ENCODE measurements at places on chromosomes 7 and 10.

GRCh38 chr10:131180740-131181415, 130.6 kb downstream of the TCERG1L start:
- no peak for DNase-seq

DNA sequence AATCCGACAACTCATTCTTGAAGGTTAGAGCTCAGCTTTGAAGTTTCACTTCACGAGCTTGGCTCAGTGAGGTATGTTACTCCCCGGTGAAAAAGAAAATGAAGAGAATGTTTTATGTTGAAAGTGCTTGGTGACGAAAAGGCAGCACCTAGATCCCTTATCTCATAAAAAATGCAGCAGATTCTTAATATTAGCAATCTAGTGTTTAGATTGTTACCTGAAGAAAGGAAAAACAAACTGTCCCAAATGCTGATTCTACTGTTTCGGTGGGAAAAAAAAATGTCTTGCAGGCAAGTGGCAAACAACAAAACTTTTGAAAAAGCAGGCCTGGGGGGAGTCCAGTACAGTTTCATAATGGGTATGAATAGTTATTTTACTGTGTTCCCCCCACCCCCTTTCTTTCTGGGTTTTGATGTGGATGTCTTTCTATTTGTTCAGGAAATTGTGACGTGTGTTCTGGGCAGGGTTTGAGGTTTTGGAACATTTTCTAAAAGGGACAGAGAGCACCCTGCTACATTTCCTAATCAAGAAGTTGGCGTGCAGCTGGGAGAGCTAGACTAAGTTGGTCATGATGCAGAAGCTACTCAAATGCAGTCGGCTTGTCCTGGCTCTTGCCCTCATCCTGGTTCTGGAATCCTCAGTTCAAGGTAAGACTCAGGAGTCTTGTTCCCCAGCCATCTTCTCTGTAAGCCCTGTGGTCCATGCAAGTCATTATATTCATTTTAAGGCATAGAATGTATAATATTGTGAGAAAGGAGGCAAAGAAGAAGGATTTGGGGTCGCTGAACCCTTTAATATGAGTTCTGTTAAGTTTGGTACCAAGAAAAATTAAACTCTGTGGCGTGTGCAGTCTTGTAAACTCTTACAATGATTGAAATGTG, at the start of gene SRGN:
TSS of gene SRGN (plus strand) at position 514 of the 881 bp plus-strand sequence. CDS start at position 569, 55 bp downstream.
- no peak for DNase-seq

GRCh38 chr10:60908031-60908430, 36.0 kb downstream of the RHOBTB1 start:
- DNase-seq = no peak

DNA sequence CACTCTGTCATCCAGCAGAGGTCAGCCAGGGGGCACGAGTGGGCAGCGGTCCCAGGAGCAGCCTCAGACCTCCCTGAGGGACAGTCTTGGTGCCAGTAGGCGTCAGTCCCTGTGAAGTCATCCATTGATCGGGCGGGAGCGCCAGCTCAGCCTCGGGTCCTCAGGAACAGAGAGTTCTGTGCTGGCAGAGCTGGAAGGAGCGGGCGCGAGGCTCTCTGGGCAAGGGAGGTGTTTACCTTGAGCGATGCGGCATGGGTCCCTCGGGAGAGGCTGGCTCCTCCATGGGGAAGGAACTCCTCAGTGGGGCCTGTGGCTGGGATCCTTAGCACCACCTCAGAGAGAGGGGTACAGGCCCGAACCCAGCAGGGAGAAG, 101.1 kb upstream of the PPIF start:
- no peak for DNase-seq

- peak; percentile 64 for DNase-seq
Measured at GRCh38 chr10:76111986-76112825, 680.8 kb downstream of the LRMDA start.

- DNase-seq = no peak
Measured at GRCh38 chr10:22042557-22043326, 39.2 kb upstream of the DNAJC1 start.

DNA sequence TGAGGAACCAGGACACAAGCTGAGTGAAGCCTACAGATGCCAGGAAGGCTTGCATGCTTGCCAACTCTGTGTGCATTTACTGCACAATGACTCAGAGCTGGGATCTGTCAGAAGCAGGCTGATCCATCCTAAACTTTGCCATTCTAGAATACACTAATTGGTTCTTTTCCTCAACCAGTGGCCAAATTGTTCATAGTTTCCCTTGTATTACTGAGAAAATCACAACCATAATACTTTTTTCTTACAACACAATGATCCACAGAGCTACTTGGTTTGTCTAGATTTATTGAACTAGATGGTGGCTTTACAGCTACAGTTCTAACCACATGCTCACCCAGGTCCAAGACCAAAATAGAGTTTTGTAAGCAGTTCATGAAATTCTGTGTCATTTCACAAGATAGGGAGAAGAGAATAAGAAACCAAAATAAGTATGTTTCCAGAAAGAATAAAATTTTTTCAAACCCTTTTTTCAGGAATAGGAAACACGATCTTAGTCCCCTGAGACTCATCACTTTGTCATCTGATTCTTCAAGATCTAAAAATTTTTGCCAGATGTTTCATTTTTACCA, 21.0 kb upstream of the LRRC17 start:
- peak; percentile 29 for DNase-seq

DNA sequence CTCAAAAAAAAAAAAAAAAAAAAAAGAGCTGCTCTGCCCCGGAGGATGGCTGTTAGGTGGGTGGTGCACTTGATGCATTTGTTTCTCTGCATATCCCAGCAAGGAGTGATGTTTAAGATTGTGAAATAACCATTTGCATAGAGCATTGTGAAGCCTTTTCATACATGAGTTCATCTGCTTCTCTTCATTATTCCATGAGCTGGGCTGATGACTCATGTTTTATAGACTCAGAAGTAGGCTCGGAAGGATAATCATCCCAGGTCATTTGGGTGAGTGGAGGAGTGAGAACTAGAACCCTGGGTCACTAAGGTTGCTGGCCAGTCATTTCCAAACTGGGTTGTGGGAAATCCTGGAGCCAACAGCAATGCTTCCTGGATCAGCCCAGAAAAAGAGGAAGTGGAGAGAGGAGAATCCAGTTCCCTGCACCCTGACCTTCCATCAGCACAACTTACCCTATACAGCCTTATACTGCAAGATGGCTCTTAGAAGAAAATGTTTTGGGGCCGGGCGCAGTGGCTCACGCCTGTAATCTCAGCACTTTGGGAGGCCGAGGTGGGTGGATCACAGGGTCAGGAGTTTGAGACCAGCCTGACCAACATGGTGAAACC, 45.3 kb downstream of the TACC2 start:
- DNase-seq = no peak

DNA sequence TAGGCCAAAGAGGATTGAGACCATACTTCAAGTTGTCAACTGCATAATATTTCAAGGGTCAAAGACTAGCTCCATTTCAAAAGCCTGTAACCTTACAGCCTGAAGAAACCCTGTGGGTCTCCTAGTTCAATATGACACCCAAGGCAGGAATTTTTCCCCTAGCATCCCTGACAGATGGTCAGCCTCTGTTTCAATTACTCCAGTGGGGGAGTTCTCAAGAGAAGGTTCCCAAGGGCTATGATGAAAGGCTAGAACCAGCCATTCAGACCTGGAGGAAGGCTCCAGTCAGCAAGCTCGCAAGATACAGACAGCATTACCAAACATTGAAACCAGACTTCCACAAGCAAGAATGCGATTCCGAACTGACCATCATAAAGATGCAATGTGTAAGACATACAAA, 1.6 kb downstream of the HTR7 start:
- peak; percentile 16 for DNase-seq

All from brain (organoid and tissue), 16 donors.